Stimulated activated CD4-positive, alpha-beta T cell treated with anti-CD3 and anti-CD28 coated beads, Interleukin-1b, Interleukin-23, amount 100 ng/mL, for 48 hours (primary cell): ENCODE measurements at places on chromosomes 6 and 20.

GRCh38 chr6:95249661-95250060 lies 327.7 kb upstream of the MANEA start:
- DNase-seq, result no peak

DNA sequence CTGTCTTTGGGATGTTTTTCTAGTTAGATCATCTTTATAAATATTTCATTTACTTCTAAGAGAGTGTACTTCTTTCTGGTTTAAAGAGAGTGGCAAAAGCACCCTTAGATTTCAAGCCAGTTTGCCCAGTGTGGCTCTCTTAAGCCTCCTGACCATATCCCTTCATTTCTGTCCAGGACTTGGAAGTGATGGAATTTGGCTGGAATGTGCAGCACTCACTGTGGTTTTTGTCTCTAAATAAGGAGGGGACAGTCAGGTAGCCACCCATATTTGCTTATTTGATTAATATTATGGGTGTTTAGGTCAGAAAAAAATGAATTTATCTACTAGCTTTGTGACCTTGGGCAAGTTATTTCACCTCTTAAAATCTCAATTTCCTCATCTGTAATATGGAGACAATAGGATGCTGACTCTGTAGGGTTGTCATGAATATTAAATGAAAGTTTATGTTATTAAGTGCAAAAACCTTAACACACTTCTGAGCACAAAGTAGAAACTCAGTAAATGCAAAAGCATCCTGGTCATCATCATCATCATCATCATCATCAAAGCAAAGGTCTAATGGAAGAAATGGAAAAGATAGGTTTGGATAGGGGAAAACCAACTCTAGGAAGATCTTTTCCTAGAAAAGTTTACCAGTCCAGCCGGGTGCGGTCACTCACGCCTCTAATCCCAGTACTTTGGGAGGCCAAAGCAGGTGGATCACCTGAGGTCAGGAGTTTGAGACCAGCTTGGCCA lies 3.1 kb downstream of the CRYBG1 start:
- no peak for DNase-seq

- DNase-seq, result no peak
These were observed 109.4 kb upstream of the EMILIN3 start for GRCh38 chr20:41476013-41476441.

DNA sequence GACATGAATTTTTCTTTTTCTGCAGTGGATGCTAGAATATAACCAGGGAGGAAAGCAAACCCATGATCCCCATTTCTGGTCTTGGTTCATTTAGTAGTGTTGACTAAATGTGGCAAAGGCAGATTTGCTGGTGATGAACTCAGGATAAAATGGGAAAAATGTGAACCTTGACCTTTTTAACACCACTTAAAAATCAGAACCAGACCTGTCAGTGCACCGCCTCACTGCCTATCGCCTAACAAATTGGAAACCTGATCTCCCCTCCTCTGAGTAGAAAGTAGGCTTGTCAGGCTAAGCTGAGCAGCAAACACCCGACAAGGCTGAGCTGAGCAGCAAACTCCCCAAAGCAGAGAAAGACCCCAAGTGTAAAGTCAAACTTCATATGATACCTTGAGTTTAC lies 254.8 kb downstream of the FOXC1 start:
- no peak for DNase-seq

DNA sequence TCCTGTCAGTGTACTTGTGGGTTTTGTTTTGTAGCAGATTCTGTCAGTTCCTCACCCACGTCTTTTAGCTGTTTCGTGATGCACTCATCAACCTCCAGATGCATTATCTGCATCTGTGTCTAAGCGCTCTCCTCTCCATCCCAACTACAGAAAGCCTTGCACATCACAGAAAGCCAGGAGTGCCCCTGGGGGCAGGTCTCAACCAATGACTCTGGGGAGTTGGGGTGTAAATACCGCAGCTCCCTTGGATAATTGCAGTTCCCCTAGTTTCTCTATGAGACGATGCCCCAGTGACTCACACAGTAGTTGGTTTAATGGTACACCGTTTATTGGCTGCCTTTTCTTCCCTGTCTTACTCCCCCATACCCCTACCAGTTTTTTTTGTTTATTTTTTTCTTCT lies 158.1 kb downstream of the SOX4 start:
- DNase-seq, result no peak

DNA sequence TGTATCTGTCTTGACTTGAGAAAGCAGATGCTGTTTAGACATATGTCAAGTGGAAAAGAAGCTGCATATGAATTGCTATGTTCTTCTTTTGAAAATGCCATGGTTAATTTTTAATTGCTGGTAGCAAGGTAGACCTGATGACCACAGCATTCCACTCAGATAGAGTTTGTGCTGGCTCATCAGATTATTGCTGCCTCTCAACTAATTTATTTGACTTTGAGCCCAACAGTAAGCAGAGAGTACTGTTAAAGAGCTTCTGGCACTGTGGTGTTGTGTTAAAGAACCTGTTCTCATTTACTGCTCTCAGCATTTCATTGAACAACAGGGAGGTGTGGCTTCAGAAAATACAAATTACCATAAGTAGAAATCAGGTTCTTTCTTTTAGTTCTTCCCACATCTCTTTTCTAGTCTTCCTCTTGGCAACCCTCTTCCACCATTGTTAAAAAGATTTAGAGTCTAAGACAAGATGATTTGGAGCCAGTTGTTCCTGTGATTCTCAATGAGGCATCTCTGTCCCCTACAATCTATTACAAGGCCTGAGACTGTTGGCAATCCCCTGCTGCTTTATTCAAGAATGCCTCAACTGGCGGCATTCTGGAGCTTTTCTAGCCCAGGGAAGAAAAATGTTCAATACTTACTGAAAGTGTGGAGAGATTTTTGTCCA lies 967.6 kb upstream of the GJE1 start:
- DNase-seq, result no peak

GRCh38 chr6:70180183-70180900 lies 122.5 kb downstream of the COL9A1 start:
- no peak for DNase-seq

DNA sequence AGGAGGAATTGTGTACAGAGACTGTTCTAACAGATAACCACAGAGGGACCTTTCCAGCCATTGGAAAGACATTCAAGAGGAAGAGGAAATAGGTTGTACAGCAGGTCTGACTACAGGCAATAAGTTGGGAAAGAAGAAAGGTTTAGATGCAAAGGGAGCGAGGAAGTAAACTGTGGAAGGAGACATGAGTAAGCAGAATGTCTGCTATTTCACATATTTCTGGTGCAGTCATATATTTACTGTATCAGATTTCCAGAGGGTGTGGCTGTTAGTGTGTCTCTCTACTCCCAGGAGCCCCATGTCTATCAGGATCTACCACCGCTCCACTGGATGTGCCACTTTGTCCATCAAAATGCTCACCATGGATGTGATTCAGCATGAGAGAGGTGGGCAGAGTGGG lies 25.9 kb downstream of the MRS2 start:
- DNase-seq, result no peak

DNA sequence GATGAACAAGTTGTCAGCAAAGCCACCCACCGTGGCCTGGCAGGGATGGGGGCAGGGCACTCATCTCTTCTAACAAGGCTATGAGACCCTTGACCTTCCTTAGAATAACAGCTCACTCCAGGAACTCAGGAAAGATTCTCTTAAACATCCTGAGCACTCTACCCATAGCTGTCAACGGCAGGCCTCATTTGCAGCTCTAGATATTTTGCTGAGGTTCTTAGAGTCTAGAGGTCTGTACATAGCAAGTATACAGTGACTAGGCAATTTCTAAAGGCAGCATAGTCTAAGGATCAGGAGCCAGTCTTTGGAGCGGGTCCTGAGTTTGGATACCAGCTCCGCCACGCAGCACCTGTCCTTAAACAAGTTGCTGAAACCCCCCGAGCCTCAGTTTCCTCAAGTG lies 11.7 kb downstream of the TRERF1 start:
- no peak for DNase-seq

- no peak for DNase-seq
These were observed 602.5 kb downstream of the PHF3 start for GRCh38 chr6:64238071-64238470.

DNA sequence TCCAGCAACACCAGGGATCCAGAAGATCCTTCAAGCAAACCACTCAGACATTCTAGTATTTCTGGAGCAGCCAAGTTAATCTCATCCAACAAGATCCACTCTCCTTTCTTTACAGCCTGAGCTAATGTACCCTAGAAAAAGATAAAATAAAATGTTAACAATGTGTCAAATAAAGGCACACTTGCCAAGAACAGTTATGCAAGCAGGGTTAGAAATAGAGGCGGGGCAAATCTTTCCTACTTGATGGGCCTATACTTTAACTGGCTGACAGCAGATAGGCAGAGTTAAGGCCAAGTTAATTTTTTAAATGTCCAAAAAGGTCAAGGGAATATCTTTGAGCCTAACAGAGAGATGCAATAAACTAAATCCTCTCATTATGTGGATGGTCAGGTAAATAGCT lies 60.8 kb downstream of the MDN1 start:
- DNase-seq, result no peak

DNA sequence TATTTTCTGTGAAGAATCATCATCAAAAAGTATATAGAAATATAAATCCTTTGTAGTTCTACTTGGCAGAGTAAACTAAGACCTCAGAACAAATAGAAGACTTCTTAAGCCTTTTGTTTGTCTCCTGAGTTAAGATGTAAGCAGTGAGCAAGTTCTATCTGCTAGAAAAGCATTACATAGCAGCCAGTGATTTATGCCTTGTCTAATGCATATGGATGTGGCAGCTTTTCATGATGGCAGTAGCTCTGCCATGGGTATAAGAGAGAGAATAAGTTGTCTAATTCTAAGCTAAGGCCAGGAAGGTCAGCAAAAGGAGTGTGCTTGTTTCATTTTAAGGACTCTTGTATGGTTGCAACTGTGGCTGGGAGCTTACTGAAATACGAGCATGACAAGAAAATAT lies 920.2 kb downstream of the GRIK2 start:
- no peak for DNase-seq

DNA sequence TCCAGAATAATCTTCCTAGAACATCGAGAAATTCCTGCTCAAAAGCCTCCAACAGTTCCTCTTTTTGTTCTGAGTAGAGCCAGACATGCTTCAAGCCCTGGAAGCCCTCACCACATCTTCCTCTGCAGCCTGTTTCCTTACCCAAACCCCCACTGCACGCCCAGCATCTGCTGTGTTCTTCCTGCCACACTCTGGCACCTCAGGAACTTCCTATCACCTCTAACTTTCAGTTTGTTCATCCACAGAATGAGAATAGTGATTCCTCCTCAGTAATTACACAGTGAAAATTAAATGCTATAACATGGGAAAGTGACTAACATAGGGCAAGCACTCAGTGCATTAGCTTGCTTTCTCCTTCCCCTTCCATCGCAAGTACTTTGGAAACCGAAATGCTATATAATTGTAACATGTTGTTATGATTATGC lies 26.3 kb downstream of the C6orf89 start:
- DNase-seq, result peak; percentile 46
